ENCODE measurements at places on chromosomes 7 and 10.

GRCh38 chr10:62512732-62513475 lies 138.7 kb downstream of the ZNF365 start:
- no peak for DNase-seq

- DNase-seq: peak; percentile 39
Observed at GRCh38 chr7:51019191-51019844, 236.6 kb upstream of the GRB10 start.

- DNase-seq: no peak
Observed at GRCh38 chr10:131891929-131892805, 8.6 kb upstream of the PPP2R2D start.

DNA sequence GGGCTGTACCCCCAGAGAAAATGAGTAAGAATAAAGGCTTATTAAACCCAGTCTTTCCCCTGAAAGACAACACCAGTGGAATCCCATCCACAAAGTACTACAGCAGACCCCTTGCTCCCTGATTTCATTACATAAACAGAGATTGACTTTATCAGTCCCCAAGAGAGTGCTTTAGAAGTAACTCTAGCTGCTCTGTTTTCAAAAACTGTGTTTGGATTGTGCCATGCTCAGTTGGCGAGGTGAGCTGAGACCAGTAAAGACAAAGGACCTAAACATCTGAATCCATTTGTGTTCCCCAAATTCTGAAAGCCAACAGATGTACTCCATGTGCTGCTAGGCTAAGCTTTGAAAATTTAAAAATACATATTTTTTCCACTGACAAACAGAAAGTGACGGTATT lies 127.0 kb downstream of the ATE1 start:
- DNase-seq: no peak

DNA sequence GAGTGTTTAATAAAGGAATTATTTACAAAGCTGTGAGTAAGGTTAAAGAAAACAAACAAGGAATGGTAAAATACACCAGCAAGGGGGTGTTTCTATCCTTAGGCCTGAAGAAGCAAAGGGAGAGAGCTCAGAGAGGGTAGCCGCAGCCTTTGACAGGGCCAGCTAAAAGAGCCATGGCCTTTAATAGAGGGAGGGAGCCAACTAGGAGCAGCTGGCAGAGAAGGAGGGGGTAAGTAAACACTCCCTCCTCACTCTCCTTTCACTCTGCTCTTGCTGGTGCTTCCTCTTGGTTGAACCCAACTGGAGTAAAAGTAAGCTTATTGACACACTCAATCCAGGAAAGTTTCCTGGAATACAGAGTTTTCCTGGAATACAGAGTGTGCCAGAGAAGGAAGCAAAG lies 87.5 kb downstream of the CH25H start:
- no peak for DNase-seq

DNA sequence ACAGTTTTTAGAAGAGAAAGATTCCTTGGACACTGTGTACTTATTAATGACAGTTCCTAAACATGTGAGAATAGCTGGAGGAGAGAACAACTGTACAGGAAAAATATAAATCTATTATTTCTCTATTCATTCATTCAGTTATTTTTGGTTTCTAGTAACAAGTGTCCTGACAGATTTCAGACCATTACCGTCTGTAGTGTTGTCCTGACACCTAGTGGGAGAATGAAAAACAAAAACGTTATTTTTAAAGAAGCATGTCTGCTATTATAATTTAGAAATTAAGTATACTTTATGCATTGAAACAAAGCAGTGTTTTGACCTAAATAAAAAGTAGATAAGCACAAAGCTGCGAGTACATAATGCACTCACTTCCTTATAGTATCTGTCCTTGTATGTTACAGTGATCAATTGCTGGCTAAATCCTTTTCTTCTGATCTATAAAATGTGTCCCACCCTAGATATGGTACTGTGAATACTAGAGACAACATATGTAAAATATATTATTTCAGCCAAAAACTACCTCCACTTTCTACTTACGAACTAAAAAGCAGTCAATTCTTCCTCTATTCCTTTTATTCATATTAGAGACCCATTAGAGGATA lies 575.6 kb downstream of the ARL4A start:
- no peak for DNase-seq

DNA sequence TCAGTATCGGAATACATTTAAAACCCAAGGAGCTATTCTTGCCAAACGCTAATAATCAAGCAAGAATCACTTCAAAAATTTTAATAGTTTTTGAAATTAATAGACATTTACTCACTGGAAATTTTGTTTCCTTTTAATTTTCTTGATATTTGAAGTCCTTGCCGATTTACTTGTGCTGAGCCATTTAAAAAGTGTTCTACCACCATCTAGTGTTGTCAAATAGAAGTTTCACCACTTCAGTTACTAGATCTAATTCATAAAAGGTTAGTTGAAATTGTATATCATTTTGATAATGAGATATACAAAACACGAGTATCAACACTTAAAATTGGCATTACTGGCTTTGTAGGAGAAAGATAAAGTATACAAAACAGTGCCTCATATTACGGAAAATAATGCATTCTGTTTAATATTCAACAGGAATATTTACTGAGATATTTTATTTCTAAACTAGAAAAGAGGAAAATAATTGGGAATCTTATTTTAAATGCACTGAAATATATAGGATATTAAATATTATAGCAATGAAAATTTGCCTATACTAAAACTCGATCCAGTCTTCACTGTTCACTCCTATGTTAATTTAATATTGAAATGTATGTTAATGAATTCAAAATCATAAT lies 664.8 kb upstream of the SEMA3D start:
- DNase-seq: peak; percentile 28

Measured in fibroblast of skin of left biceps (primary cell).